ENCODE measurements at places on chromosomes 7 and 10. TPM values are rescaled to one million over a fixed set of nuclear protein-coding genes. Genes with fewer than 3 reads are reported as not detected.

- DNase-seq: no peak
These were observed 243.1 kb upstream of the SHH start for GRCh38 chr7:156055206-156055822.

- no peak for DNase-seq
These were observed 60.8 kb downstream of the ADRA2A start for GRCh38 chr10:111137587-111137986.

The LEP gene
- not detected for total RNA-seq

- DNase-seq: no peak
These were observed 21.1 kb downstream of the FAM133B start for GRCh38 chr7:92569137-92569536.

DNA sequence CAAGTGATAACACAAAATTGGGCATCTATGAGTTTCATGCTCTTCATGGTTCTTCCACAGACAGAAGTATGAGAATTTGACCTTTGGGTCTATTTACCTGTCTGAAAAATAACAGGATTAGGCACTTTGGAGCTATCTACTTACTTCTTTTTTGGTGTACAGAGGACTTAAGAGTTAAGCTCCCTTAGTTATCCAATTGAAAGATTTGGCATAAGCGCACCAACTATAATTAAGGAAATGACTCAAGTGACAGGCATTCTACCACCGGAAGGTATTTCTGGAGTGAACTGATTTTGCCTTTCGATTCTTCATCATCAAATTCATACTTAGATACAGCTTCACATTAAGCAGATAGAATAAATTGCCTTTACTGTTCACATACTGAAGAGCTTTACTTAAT lies 43.9 kb downstream of the IFIT5 start:
- no peak for DNase-seq

DNA sequence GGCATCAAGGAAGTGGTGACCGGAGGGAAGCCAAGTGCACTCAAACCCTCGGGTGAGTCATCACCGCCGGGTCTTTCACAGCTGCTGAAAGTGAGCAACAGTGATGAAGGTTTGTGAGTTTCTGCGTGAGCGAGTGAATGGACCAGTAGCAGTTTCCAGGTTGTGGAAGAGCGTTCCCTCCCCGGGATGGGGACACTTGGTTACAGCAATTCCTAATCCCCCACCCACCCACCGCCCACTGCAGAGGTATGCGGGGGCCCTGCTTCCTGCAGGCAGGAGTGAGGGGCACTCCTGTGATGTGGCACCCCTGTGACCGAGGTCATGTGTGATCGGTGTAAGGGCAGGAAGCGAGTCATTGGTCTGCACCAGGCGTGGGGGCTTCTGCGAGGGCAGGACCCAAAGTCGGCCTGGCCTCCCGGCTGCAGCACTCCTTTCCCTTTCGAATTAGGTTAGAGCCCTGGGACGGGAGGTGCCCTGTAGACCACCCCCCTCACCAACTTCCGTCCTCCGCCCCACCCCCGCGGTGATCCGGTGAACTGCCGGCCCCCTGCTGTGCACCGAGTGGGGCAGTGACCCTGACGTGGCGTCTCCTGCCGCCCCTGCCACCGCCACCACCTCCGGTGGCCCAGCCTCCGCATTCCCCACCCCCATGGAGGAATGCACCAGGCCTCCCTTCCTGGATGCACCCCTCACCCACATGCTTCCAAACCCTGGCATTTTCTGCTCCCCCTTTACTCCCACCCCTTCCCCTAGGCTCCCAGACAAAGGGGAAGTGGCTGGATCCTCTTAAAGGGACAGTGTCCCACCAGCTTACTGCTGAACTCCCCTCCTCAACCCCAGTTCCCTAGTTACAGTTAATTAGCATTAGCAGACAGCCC lies 10.9 kb downstream of the LIMK1 start:
- DNase-seq: peak; percentile 95

The FZD1 gene
- total RNA-seq: 1.4 TPM

DNA sequence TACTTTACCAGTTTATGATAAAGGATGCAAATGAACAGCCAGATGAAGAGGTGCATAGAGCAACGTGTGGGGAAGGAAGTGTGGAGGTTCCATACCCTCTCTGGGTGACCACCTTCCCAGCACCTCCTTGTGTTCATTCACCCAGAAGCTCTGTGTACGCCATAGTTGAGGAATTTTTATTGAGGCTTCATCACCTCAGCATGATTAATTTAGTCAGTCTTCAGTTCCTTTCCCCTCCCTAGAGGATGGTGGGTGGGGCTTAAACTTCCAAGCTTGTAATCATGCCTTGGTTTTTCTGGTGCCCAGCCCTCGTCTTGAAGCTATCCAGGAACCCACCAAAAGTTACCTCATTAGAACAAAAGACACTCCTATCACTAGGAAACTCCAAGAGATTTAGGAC lies 162.7 kb downstream of the PLCE1 start:
- DNase-seq: no peak

The HYAL4 gene
- not detected for total RNA-seq

- no peak for DNase-seq
These were observed 266.0 kb downstream of the BBS9 start for GRCh38 chr7:33395340-33395739.

- DNase-seq: no peak
These were observed 494.0 kb downstream of the TNS3 start for GRCh38 chr7:47087866-47088265.

DNA sequence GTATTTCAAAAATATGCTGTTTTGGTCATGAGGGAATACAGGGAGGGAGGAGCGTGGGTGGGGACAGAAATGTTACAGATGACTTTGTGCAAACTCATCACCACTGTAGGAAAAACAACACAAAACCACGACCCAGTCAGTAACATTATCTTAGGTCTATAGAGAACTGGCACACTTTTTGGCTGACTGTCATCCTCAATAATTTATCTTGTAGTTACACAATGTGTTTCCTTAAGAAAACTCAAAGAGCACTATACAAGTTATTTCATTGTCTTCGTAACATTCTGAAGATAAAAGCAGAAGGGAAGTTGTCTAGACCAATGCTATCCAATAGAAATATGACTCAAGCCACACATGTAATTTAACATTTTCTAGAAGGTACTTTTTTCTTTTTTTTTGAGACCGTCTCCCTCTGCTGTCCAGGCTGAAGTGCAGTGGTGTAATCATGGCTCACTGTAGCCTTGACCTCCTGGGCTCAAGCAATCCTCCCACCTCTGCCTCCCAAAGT lies 16.9 kb upstream of the CDK14 start:
- DNase-seq: no peak

GRCh38 chr7:38232502-38233366 lies 40.7 kb downstream of the TARP start:
- DNase-seq: no peak

GRCh38 chr7:16315280-16315679 lies 106.1 kb downstream of the CRPPA start:
- no peak for DNase-seq

- peak; percentile 21 for DNase-seq
These were observed 122.6 kb upstream of the PTER start for GRCh38 chr10:16314259-16314658.

DNA sequence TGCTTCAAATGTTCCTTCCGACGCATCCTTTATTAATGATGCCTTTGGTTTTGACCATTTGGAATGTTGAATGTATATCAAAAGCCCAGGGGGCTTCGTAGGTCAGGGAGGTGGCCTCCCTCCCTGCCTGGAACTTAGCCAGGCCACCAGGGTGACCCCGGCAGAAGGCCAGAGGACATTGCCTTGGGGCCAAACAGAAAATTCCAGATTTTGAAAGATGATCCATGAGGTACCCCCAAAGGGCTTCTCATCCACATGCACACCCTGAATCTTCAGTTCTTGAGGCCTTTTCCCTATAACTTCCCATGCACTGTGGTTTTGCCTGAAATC lies 171.7 kb downstream of the ADAM12 start:
- no peak for DNase-seq

The CCDC186 gene
- 23.5 TPM for total RNA-seq

- DNase-seq: no peak
These were observed 27.5 kb upstream of the NPVF start for GRCh38 chr7:25255611-25256332.

GRCh38 chr7:135685306-135686084 lies 23.2 kb downstream of the STMP1 start:
- no peak for DNase-seq

The PRF1 gene
- not detected for total RNA-seq

- peak; percentile 50 for DNase-seq
These were observed 402.2 kb downstream of the ANKRD7 start for GRCh38 chr7:118626739-118627138.

The SCIN gene
- total RNA-seq: 0.80 TPM

DNA sequence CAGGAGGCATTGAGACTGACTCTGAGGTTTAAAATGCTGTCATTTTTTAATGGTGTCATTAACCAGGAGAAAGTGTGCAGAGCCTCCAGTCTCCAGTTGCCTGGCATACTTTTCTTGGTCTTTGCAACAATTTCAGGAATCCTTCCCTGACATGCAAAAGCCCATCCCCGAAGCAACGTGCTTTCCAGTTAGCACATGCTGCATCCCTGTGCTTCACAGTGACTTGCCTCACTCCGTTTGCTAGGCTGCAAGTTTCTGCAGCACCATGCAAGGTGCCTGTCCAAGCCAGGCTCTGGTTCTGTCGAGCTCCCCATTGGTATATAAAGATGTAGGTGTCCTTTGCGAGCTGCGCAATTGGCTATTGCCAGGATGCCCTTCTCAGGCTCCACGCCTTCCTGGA lies 135.0 kb downstream of the GALNT17 start:
- DNase-seq: peak; percentile 25

The NANOS1 gene
- 7.8 TPM for total RNA-seq

DNA sequence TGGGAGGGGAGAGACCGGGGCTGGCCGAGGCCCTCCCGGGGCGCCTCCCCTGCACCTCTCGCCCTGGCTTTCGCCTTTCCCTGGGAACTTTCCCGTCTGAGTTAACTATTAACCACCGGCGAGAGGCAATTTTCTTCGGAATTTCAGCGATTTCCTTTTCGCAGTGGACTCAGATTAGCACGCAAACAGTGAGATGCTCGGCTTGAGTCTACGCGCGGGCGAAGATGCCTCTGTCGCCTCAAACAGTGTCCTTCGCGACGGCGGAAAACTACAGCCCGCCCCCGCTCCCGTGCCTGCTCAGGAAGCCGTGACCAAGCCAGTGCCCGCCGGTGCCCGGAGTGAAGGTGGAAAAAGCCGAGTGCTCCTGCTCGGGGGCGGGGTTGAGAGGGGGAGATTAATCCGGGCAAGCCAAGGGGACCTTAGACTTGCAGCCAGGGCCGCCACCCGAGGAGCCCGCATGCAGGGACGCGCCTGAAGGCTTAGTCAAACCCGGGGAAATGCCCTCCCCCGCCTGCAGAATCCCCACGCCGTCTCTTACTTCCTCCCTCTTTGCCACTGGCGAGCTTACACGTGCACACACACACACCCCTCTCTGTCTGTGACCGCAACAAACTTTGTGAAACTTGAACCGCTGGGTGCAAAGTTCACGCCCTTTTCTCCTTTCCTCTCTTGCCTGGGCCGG lies 14.5 kb upstream of the PAX2 start:
- DNase-seq: peak; percentile 38

DNA sequence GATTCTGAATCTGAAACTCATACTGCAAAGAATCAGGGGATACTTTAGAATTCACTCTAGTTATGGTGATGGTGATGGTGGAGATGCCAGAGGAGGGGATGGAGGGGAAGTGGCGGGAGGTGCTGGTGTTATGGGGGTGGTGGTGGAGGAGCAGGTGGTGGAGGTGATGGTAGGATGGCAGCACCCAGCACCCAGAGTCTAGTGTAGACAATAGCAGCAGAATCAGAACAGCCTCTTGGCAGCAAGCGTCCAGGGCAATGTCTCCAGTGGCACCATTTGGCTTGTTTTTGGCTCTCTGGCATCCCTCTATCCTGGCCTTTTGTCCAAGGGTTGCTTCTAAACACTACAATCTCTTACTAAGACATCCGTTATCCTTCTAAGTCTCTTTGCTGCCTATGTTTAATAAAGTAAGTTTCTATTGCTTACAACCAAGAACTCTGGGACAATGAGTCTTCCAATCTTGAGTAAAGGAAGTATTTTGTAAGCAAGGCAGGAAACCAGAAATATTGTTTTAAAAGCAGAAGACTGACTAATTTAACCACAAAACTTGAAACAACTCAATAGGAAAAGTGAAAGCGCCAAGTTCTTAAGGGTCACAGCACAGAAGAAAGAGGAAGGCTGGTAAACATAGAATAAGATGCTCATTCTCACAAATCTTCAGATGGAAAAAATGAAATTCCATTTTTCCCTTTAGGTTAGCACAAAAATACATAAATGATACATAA lies 42.4 kb upstream of the GDF10 start:
- no peak for DNase-seq

The AFAP1L2 gene
- 6.5 TPM for total RNA-seq

Measured in GM23338 (cell line).